Esophagus squamous epithelium (tissue), 5 donors: ENCODE measurements at places on chromosomes 4 and X.

DNA sequence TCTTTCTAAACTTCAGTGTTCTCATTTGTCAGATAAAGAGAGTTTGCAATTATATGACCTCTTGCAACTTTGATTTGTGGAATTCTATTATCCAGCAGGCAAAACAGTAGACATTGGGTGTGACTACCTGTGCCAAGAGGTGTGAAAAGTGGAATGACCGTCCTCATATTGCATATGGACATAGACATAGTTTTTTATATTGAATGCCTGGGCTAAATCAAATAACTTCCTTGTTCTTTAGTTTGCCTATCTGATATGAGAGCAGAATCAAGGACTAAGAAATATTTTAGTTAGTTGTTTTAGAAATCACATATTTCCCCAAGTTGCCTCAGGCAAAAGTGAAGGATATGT is 117.7 kb upstream of the KLF8 start:
- H3K27ac ChIP-seq, result no peak overlapping the region
- H3K36me3 ChIP-seq, result no peaks in the 10 kb centered on the region
- H3K4me3 ChIP-seq, result no peak overlapping the region
- no peaks in the 10 kb centered on the region for H3K4me1 ChIP-seq
- no peak for DNase-seq

DNA sequence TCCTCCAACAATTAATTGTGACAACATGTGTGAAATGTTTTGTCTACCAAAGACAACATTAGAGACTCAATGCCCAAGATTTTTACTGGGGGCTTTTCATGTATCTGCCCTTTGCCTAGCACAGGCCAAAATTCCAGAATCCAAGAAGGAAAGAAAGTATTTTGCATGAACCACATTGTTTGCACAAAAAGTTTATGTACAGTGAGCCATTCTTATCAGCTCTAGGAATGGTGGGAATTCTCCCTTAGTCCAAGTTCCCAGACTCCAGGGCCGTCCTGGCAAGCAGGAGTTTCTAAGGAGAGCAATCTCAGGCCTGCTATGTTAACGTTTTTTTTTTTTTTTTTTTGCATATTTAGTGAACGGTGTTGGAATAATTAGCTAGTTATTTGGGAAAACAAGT is 21.6 kb downstream of the GPRASP1 start:
- no peak for DNase-seq
- no peaks in the 10 kb centered on the region for H3K4me1 ChIP-seq
- H3K27ac ChIP-seq, result no peak overlapping the region
- no peak overlapping the region for H3K4me3 ChIP-seq
- H3K27me3 ChIP-seq, result no peaks in the 10 kb centered on the region

DNA sequence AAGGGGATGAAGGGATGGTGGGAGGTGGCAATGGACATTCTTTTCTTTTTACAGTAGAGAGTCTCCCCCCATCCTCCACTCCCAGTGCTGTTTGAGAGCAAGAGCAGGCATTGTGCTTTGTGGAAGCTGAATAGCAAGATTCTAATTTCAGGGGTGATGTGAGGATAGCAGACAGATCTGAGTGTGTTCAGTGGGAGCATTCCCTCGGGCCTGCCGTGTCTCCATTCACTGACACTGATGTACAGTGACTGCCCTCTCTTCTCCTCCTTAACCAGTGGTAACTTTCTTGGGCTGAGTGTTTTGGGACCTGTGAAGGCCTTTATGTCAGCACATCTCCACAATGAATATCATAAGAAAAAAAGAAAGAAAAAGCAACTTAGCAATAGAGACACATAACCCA is 396.6 kb upstream of the RPS6KA3 start:
- no peak overlapping the region for H3K27ac ChIP-seq
- no peak overlapping the region for H3K4me3 ChIP-seq
- H3K27me3 ChIP-seq, result no peaks in the 10 kb centered on the region
- DNase-seq, result no peak
- H3K4me1 ChIP-seq, result no peaks in the 10 kb centered on the region

GRCh38 chrX:21658746-21659145 is 616 bp upstream of the KLHL34 start:
- peaks cover 9% of the 10 kb centered on the region for H3K4me1 ChIP-seq
- H3K27me3 ChIP-seq, result no peaks in the 10 kb centered on the region

GRCh38 chrX:55731826-55732225 is 14.3 kb downstream of the RRAGB start:
- no peaks in the 10 kb centered on the region for H3K27me3 ChIP-seq
- no peaks in the 10 kb centered on the region for H3K36me3 ChIP-seq
- H3K27ac ChIP-seq, result no peak overlapping the region
- H3K4me1 ChIP-seq, result no peaks in the 10 kb centered on the region
- no peak overlapping the region for H3K4me3 ChIP-seq
- DNase-seq, result no peak

DNA sequence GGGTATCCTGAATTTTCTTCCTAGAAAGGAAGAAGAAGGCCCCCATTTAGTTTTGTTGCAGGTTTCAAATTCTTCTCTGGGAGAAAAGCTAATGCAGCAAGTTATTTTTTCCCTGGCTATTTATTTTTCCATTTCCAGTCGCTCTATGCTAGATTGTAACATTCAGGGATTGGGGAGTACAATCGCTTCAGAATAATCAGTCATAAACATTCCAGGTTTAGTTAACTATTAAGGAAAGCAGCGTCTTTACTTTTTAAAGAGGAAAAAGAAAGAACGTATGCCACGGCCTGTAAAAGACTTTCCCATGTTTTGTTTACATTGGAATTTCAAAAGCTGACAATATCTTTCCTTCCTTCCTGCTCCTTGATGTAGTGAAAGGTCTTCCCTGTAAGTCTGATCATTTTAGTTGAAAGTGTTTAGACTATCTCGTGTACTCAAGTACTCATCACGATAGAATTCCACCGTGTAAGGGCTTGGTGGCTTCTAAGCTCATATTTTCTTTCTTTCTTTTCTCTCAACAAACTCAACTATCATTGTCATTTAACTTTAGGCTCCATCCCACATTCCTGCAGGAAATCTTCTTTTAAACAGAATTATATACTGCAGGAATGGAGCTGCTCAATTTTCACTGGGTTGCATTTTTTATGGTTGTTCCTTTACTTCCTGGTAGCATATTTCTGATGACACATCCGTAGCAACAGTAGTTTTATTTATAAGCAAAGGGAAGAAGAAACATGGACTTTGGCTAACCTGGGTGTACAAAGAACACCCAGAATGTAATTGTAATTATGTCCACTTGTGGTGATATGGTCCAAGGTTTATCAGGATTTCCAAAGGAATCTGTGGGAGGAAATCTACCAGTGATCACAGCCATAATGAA is 213.1 kb upstream of the FAT1 start:
- no peak for DNase-seq
- no peak overlapping the region for H3K27ac ChIP-seq
- no peaks in the 10 kb centered on the region for H3K36me3 ChIP-seq
- no peak overlapping the region for H3K4me3 ChIP-seq
- no peaks in the 10 kb centered on the region for H3K27me3 ChIP-seq
- peaks cover 14% of the 10 kb centered on the region for H3K4me1 ChIP-seq

DNA sequence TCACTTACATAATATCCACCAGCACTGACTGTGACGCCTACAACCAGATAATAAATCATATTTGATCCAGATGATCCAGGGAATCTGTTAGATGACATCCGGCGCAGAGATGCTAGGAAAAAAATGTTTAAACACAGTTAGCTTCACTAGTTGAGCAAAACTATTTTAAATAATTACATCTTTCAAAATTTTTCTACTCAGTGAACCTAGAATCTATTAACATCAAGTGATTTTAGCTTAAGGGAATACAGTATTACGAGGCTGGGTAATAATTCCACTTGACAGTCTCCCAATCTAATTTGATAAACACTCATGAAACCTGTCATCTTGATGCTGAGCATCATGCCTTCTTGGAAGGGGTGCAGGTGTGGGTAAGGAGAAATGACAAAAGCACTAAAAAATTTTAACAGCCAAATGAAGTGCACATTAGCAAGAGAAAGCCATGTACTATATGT is 4.7 kb downstream of the MGARP start:
- no peaks in the 10 kb centered on the region for H3K36me3 ChIP-seq
- peaks cover 12% of the 10 kb centered on the region for H3K4me1 ChIP-seq
- no peak overlapping the region for H3K4me3 ChIP-seq
- H3K27me3 ChIP-seq, result peaks cover 8% of the 10 kb centered on the region

GRCh38 chrX:13452283-13452682 is 117.1 kb upstream of the EGFL6 start:
- H3K4me3 ChIP-seq, result no peak overlapping the region
- no peaks in the 10 kb centered on the region for H3K27me3 ChIP-seq
- no peak overlapping the region for H3K27ac ChIP-seq
- no peaks in the 10 kb centered on the region for H3K4me1 ChIP-seq
- no peaks in the 10 kb centered on the region for H3K36me3 ChIP-seq

- no peaks in the 10 kb centered on the region for H3K4me1 ChIP-seq
- no peak for DNase-seq
- H3K27me3 ChIP-seq, result no peaks in the 10 kb centered on the region
- H3K36me3 ChIP-seq, result no peaks in the 10 kb centered on the region
These were observed 66.5 kb downstream of the MAMLD1 start for GRCh38 chrX:150429594-150429993.

DNA sequence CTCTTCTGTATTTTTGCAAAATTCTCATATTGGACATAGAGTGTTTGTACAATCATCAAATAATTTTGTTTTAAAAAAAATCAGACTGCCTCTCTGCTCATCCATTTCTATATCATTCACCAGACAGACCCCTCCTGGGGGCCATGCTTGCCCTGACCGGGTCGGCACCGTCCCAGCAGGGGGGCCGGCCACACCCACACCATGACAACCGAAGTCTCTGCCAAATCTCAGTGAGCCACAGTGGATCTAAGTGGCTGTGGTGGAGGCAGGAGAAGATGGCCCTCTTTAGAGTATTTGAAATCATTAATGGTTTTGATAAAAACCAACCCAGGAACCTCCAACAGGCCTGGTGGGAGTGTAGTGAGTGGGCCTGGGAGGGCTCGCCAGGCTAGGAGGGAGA is 66.9 kb upstream of the ADRA2C start:
- H3K4me1 ChIP-seq, result no peaks in the 10 kb centered on the region
- no peak overlapping the region for H3K4me3 ChIP-seq
- no peaks in the 10 kb centered on the region for H3K36me3 ChIP-seq
- DNase-seq, result no peak

DNA sequence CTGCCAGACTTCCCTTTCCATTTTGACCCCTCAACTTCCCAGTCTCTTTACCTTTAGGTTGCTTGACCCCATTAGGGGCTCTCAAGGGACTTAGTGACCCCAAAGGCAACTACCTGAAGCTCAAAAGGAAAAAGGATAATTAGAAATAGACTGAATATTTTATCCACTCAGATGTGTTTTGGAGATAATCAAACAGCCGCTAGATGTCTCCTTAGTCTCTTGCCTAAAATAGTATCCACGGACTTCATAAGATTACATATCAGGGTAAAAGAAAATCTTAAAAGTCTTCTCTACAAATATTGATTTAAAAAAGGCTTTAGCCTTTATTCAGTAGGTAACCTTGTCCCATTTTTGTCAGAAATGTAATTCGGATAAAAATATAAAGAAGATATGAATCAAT is 21.0 kb upstream of the RHOXF2 start:
- no peaks in the 10 kb centered on the region for H3K36me3 ChIP-seq
- H3K4me1 ChIP-seq, result no peaks in the 10 kb centered on the region
- DNase-seq, result no peak
- no peak overlapping the region for H3K4me3 ChIP-seq

DNA sequence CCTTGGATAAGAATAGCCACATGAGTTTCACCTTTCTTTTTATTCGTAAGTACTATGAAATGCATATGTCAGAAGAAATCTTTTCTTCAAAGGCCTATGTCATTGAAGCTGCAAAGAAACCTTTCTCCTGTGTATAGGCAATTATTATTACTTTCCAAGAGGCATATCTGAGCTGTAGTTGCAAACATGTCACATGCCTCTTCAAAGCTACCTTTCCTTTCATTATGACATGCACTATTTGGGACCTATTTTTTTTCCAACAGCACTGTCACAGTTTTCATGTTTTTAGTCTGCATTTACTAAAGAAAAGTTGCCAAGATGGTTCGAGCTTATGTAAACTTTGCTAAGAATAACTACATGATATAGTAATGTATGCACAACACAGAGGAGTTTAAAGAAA is 548.8 kb upstream of the GALNT7 start:
- no peaks in the 10 kb centered on the region for H3K27me3 ChIP-seq
- no peak for DNase-seq
- H3K4me1 ChIP-seq, result no peaks in the 10 kb centered on the region
- no peak overlapping the region for H3K4me3 ChIP-seq
- H3K27ac ChIP-seq, result no peak overlapping the region
- H3K36me3 ChIP-seq, result no peaks in the 10 kb centered on the region

GRCh38 chr4:113142351-113142750 is 92.9 kb downstream of the ANK2 start:
- H3K27ac ChIP-seq, result no peak overlapping the region
- no peak overlapping the region for H3K4me3 ChIP-seq
- H3K4me1 ChIP-seq, result peaks cover 13% of the 10 kb centered on the region
- no peaks in the 10 kb centered on the region for H3K27me3 ChIP-seq
- H3K36me3 ChIP-seq, result no peaks in the 10 kb centered on the region

GRCh38 chr4:121953860-121954259 is 2.0 kb upstream of the TRPC3 start:
- no peaks in the 10 kb centered on the region for H3K36me3 ChIP-seq
- peaks cover 7% of the 10 kb centered on the region for H3K4me1 ChIP-seq
- no peak for DNase-seq
- H3K4me3 ChIP-seq, result no peak overlapping the region
- H3K27me3 ChIP-seq, result peaks cover 12% of the 10 kb centered on the region

- H3K4me1 ChIP-seq, result no peaks in the 10 kb centered on the region
- H3K36me3 ChIP-seq, result no peaks in the 10 kb centered on the region
- H3K4me3 ChIP-seq, result no peak overlapping the region
- DNase-seq, result no peak
- no peaks in the 10 kb centered on the region for H3K27me3 ChIP-seq
These were observed 165.9 kb downstream of the IL15 start for GRCh38 chr4:141802333-141802732.

GRCh38 chr4:136864604-136865185 is 667.6 kb downstream of the PCDH18 start:
- no peak overlapping the region for H3K27ac ChIP-seq
- H3K4me3 ChIP-seq, result no peak overlapping the region
- H3K27me3 ChIP-seq, result no peaks in the 10 kb centered on the region

DNA sequence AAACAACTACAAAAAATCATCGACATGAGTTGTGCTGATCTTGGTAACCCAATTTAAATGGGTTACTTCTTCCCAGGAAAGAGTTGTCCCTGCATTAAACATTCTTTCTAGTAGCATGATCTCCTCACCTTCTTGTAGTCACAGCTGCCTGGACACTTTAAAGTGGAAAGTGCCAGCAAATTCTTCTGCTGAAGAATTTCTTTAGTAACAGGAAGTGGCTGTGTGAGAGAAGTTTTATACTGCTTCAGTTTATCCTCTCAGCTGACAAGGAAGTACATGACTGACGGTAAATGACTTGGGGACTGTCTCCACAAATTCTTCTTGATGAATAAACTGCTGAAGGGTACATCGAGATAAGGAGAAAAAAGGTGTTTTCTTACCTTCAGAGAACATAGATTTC is 18.2 kb upstream of the TNIP3 start:
- H3K27me3 ChIP-seq, result no peaks in the 10 kb centered on the region
- no peaks in the 10 kb centered on the region for H3K4me1 ChIP-seq
- peak overlapping the region; percentile 35 for H3K4me3 ChIP-seq
- H3K27ac ChIP-seq, result peak overlapping the region; percentile 43

- DNase-seq, result no peak
- H3K27me3 ChIP-seq, result no peaks in the 10 kb centered on the region
- no peak overlapping the region for H3K4me3 ChIP-seq
These were observed 37.2 kb downstream of the GUCY1B1 start for GRCh38 chr4:155795991-155796390.

- H3K4me3 ChIP-seq, result no peak overlapping the region
- no peak overlapping the region for H3K27ac ChIP-seq
- H3K4me1 ChIP-seq, result no peaks in the 10 kb centered on the region
- H3K27me3 ChIP-seq, result no peaks in the 10 kb centered on the region
These were observed 57.2 kb upstream of the BEX4 start for GRCh38 chrX:103157496-103158316.
